T-cell (primary cell): ENCODE measurements at places on chromosomes 7 and 10.

GRCh38 chr10:112721080-112721698 lies 228.9 kb upstream of the TCF7L2 start:
- no peak for DNase-seq
- no peaks in the 10 kb centered on the region for H3K4me1 ChIP-seq
- no peak overlapping the region for H3K4me3 ChIP-seq

- no peak overlapping the region for H3K27ac ChIP-seq
- H3K4me1 ChIP-seq: no peaks in the 10 kb centered on the region
- no peak for DNase-seq
- H3K36me3 ChIP-seq: no peaks in the 10 kb centered on the region
- no peak overlapping the region for H3K4me3 ChIP-seq
Measured at GRCh38 chr7:18053177-18053928, 25.7 kb upstream of the PRPS1L1 start.

DNA sequence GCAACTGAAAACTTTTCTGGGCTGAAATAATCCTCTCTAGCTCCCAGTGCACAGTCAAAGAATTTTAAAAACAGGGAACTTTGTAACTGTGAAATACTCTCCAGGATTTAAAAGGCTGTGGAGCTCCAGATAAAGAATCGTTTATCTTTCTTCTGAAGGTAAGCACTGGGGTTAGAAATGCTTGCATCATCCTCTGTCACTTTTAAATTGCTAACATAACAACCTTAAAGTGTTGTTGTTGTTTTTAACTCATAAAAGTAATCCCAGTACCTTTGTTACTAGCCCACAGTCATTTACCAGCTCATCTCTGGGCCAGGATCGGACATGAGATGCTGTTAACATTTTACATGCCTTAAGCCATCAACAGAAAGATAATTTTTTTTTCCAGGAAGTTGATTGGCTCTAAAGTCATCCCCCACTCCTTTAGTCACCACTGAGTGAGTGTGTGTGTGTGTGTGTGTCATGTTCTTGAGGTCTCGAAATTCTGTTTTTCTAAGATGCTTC lies at the start of gene SLC39A12:
Gene SLC39A12 (plus strand): TSS at position 51 of the 504 bp plus-strand sequence. CDS start 1,359 bp downstream, outside the sequence.
- H3K27ac ChIP-seq: no peak within 1 kb of the TSS
- no peaks in the 10 kb centered on the region for H3K4me1 ChIP-seq
- no peaks in the 10 kb centered on the region for H3K36me3 ChIP-seq
- H3K27me3 ChIP-seq: no peaks in the 10 kb centered on the region

- no peak overlapping the region for H3K27ac ChIP-seq
- no peak overlapping the region for H3K4me3 ChIP-seq
- no peaks in the 10 kb centered on the region for H3K36me3 ChIP-seq
- H3K4me1 ChIP-seq: peaks cover 9% of the 10 kb centered on the region
- DNase-seq: no peak
- H3K27me3 ChIP-seq: no peaks in the 10 kb centered on the region
Measured at GRCh38 chr7:22480523-22481075, 19.4 kb downstream of the STEAP1B start.

GRCh38 chr10:25024528-25024927 lies 8.1 kb downstream of the THNSL1 start:
- no peaks in the 10 kb centered on the region for H3K36me3 ChIP-seq
- no peaks in the 10 kb centered on the region for H3K27me3 ChIP-seq
- H3K4me1 ChIP-seq: no peaks in the 10 kb centered on the region
- DNase-seq: no peak

DNA sequence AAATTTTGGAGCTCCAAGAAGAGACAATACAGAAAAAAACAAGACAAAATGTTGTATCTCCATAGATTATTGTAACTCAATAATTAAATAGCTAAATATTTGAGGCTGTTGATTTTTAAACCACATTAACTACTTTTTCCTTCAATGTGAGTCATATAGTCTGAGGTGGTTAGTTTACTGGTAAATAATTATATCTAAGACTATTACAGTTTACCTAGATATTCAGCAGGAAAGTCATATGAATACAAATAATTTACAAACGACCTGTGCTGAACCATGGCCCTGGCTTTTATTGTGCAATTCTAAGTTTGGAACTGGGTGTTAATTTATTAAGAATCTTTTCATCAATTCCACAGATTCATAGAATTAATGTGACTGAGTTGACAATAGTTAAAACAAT lies 22.2 kb downstream of the CREB5 start:
- H3K27me3 ChIP-seq: no peaks in the 10 kb centered on the region
- no peaks in the 10 kb centered on the region for H3K36me3 ChIP-seq
- no peak overlapping the region for H3K27ac ChIP-seq
- H3K4me1 ChIP-seq: no peaks in the 10 kb centered on the region

DNA sequence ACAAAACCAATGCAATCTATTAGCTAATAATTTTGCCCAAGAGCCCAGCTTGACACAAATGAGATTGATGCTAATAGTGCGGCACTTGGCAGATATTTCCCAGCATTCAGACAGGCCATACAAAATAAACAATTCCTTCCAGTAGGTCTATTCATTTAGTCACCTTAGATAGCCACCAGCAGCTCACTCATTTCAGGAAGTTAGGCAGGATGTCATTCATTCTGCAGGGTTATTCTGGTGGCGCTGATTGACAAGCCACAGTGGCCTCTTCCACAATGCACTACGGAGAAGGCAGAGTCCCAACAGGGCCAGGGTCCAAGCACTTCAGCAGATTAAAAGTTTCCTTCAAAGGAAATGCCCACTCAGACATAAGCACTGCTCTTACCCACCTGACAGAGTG lies 55.8 kb downstream of the PIK3AP1 start:
- no peak overlapping the region for H3K4me3 ChIP-seq
- no peaks in the 10 kb centered on the region for H3K27me3 ChIP-seq
- peaks cover 8% of the 10 kb centered on the region for H3K4me1 ChIP-seq
- H3K27ac ChIP-seq: no peak overlapping the region
- no peak for DNase-seq
